ENCODE measurements at places on chromosomes 6 and 20. TPM values are rescaled to one million over a fixed set of nuclear protein-coding genes. Genes with fewer than 3 reads are reported as not detected.

DNA sequence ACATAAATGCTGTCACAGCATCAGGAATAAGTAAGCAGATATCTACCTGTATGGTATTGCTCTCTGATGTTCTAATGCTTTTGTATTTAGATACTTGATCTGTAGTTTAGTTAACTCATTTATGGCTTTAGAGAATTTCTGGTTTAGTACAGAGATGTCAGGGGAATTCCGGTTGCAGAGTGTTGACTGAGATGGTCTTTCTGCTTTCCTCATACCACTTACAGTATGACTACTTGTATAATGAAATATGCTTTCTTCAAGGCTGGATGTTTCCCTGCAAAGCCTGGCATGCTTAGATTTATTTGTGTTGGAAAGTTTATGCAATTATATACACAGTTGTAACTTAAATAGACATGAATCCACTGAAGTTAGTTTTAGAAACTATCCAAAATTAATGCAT is 278.4 kb downstream of the CDH26 start:
- no peaks in the 10 kb centered on the region for H3K36me3 ChIP-seq
- no peak for DNase-seq

- H3K4me1 ChIP-seq: no peaks in the 10 kb centered on the region
- peak; percentile 31 for DNase-seq
- H3K4me3 ChIP-seq: no peak overlapping the region
- no peaks in the 10 kb centered on the region for H3K36me3 ChIP-seq
- H3K27ac ChIP-seq: no peak overlapping the region
Observed at GRCh38 chr20:12207875-12208274, 290.2 kb downstream of the BTBD3 start.

DNA sequence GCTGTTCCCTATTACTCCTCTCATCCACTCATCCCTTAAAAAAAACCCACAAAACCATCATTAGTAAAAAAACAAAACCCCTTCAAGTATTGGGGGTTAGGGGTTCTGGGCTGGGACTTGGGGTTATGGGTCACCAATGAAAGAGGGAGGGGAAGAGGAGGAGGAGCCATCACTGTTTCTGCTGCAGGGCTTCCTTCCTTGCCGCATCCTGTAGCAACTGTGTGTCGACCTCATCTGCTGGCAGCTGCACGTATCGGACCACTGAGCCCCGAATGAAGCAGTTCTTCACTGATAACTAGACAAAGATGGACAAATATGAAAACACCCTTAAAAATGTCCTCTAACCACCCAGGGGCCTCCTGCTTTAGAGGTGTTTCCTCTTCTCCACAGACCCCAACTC is 2.0 kb upstream of the VARS1 start:
- H3K4me3 ChIP-seq: no peak overlapping the region
- H3K27ac ChIP-seq: no peak overlapping the region
- peaks cover 11% of the 10 kb centered on the region for H3K4me1 ChIP-seq
- DNase-seq: no peak

- H3K4me1 ChIP-seq: peaks cover 18% of the 10 kb centered on the region
- no peak overlapping the region for H3K4me3 ChIP-seq
- DNase-seq: peak; percentile 12
- no peak overlapping the region for H3K27ac ChIP-seq
Observed at GRCh38 chr6:134247231-134247833, 70.6 kb downstream of the SGK1 start.

The CAPN11 gene
- polyA plus RNA-seq: 0.39 TPM

The PHACTR3 gene
- 9.1 TPM for polyA plus RNA-seq

The TREML2 gene
- polyA plus RNA-seq: not detected

The CSNK2B gene
- polyA plus RNA-seq: 181 TPM

Data from hepatocyte (in vitro differentiated cells).